WTC11 (cell line): ENCODE measurements at places on chromosomes 5 and 9.
A peak's percentile ranks its signal among the peaks of the same experiment; 100 is the strongest.

DNA sequence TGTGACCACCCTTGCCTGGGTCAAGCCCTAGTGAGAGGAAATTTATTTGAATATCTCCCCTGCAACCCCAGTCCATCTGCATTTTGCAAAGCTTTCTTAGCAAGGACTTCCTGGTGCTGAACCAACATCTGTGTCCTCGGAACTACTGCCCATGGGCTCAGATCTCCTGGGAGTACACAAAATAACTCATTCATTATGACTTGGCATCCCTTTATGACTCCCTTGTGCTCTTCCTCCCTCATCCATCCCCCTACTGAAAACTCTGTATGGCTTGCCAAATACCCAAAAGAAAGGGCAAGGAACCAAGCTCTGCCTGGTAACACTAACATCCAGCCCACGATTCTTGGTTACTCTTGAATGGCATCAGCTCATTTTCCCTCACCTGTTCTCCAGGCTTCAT lies 368.5 kb downstream of the NTRK2 start:
- DNase-seq, result no peak

- peak; percentile 96 for DNase-seq
Measured at GRCh38 chr5:73201547-73202513, 28.8 kb downstream of the TMEM174 start.

DNA sequence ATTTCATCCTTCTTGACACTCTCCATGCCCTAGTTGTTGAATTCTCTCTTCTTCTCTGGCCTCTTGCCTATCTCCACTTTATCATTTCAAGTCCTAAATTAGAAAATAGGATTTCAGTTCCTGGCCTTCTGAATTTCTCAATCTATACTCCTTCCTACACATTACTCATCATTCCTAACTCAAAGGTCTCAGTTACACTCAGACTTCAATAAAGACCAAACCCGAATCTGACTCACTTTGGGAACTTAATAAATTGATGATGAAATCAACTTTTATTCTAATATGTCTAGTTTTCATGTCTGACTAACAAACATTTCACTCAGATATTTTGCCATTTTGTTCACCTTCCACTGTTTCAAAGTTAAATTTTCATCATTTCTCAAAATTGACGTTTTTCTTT lies 113.6 kb upstream of the TSLP start:
- no peak for DNase-seq

DNA sequence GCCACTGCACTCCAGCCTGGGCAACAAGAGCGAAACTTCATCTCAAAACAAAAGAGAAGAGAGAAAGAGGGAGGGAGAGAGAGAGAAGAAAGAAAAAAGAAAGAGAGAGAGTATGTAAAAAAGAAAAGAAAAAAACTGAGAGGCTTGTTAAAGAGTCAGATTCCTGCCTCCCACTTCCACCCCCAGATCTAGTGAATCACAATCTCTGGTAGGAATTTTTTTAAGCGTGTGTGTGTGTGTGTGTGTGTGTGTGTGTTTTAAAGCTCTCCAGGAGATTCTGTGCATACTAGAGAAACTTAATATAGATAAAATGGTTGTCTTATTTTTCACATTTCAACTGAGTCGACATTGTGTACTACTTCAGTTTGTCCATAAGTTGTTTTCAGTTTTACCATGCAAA lies 32.0 kb downstream of the SAR1B start:
- DNase-seq, result no peak

GRCh38 chr9:78167356-78167755 lies 68.5 kb upstream of the CEP78 start:
- no peak for DNase-seq

DNA sequence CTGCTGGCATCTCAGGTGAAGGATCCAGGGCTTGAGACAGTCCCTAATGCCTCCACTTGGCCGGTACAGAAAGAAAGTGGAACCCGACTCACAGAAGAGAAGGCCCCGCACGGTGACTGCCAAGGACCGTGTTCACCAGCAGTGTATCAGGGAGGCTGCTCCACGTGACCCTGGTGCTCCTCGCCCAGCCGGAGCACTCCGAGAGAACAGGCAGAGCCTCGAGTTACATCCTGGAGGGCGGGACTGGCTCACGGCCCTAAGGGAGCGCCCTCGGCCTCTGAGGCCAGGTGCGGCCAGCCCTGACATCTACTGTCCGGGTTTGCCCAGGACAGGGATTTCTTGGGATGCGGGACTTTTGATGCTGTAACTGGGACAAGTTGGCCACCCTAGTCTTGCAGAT lies 104.0 kb upstream of the SARDH start:
- DNase-seq, result peak; percentile 52

GRCh38 chr5:79872291-79872690 lies 118.8 kb downstream of the MTX3 start:
- no peak for DNase-seq

GRCh38 chr9:96430377-96430776 lies 12.2 kb upstream of the ZNF367 start:
- no peak for DNase-seq

DNA sequence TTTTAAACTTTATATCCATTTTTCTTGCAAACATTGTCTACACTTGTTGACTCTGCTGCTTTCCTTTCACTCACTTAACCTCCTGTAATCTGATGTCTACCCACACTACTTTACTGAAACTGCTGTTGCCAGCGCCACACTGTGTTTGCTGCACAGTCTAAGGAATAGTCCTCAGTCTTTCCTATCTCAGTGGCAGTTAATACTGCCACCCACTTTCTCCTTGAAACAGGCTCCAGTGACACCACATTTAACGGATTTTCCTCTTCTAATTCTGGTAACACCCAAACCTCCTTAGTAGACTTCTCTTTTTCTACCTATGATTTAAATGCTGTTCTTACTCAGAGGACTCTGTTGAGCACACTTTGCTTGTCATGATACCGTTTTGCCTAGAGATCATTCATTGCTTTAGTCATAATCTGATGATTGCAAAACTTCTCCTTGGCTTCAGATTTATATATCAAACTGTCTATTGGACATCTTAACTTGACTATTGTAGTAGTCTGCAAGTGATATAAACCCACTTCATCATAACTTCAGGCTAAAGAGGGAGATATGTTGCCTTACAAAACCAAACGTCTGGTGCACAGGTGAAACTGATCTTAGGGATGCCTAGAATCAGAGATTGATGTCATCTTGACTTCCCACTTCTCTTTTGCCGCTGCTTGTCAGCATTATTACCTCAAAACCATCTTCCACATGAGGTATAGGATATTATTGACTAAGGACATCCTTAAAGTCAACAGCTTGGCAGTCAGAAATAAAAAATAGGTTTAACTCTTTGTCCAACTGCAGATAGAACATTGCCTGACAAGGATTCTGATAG lies 94.1 kb downstream of the CDC42SE2 start:
- DNase-seq, result no peak

GRCh38 chr5:55510523-55510880 lies 24.3 kb downstream of the PLPP1 start:
- no peak for DNase-seq

DNA sequence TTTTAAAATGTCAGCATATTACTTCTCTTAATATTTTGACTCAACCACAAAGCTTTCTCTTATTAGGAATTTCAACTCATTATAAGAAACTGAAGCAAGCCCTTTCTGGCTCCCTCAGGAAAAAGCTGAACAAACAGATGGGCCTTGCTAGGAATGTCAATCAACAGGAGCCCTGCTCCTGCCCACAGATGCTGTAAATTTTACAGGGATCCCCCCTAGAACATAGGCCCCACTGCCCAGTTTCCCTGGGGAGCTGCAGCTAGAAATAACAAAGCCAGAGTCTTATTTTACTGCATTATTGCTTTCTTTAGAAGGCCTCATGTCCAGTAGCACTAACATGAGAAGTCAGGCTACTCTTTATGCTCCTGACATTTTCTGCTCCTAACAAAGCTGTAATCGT lies 103.8 kb downstream of the PCSK1 start:
- no peak for DNase-seq

GRCh38 chr5:134371834-134372340 lies 518 bp downstream of the UBE2B start:
- DNase-seq, result peak; percentile 78

DNA sequence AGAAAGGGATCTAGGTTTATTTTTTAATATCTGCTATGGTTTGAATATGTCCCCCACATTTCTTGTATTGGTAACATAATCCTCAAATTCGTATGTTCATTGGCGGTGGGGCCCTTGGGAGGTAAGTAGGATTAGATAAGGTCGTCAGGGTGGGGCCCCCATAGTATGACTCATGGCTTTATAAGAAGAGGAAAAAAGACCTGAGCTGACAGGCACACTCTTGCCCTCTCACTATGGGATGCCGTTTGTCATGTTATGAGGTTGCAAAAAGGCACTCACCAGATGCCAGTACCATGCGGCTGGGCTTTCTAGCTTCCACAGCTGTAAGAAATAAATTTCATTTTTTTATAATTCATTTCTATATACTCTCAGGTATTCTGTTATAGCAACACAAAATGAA lies 67.3 kb upstream of the SGCD start:
- no peak for DNase-seq

DNA sequence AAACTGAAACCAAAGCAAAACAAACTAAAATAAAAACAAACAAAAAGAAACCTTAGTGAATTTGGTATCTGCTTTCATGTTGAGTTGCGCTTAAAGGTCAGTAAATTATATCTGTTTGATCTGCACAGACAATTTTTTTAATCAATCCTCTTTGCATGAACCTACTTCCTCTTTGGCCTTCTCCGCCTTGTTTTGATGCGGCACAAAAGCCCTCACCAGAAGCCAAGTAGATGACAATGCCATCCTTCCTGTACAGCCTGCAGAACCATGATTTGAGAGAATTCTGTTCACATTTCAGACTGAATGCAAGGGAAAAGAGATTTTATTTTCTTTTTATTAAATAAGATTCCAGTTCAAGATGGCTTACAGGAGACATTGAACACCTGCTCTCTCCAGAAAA lies 473.6 kb upstream of the FTMT start:
- DNase-seq, result no peak

DNA sequence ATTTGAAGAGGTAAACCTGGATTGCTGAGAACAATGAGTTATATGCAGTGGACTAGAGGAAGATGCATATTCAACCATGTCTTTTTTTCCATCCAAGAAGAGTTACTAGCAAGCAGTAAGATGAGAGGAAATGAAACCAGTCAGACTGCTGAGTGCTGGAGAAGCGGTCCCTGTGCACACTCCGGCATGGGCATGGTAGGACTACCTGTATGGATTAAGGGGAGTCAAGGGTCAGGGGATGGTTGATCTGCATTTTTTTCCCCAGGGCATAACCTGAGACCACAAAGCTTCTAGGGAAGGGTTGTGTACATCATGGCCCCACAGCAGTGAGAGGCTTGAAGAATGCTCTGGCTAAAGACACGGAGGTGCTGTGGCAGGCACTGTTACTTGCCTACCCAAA lies 76.6 kb upstream of the ZNF169 start:
- DNase-seq, result no peak

- no peak for DNase-seq
Measured at GRCh38 chr9:90249094-90249493, 393.5 kb downstream of the DIRAS2 start.

DNA sequence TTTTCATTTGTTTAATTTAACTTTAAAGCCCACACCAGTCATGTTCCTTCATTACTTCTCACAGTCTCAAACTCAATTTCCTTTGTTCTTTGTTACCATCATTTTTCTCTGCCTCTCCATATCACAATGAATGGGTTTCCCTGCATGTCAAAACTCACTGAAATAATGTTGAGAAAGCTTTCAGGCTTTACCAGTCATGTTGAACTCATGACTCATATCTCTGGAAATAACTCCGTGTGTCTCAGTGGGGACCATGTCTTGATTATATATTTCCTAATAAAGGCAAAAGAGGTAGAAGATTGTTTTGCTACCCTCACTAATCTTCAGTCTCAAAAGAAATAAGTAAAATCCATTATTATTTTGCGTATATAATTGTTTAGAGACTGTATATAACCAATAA lies 231.2 kb downstream of the CHSY3 start:
- DNase-seq, result no peak

DNA sequence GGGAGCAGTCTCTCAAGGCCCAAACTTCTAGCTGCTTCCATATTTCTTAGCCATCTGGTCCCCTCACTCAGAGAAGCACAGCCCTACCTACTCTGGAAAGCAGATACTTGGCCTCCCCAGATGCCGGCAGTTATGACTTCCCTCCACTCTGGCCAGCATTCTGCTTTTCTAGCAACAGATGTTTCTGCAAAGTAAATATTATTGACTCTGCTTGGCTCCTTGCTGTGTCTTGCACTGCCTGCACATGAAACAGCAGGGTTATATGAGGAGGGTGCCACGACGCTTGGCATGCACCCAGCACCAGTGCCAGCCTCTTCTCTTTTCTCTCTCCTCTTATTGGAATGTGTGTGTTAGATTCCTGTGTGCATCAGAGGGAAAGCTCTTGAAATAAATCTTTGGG lies 99.7 kb downstream of the ARHGAP26 start:
- DNase-seq, result no peak

- no peak for DNase-seq
Measured at GRCh38 chr5:66991746-66992145, 204.9 kb downstream of the CD180 start.

GRCh38 chr9:107309271-107309670 lies 26.2 kb downstream of the RAD23B start:
- no peak for DNase-seq

DNA sequence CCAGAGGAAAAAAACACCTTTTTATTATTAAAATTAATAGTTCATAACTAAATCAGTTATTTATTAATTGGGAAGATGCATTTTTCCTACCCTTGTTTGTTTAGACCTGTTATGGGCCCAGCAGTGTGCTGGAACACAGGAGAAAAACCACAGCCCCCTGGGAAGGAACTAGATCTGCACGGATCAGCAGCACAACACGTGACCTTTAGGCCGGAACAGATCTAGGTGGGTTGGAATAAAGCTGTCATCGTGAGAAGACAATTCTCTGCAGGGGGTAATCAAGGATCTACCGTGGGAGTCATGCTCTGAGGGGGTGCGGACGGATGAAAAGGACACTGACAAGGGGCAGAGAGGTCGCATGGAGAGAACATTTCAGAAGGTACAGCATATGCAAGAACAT lies 95.8 kb upstream of the SPATA31C2 start:
- DNase-seq, result no peak

DNA sequence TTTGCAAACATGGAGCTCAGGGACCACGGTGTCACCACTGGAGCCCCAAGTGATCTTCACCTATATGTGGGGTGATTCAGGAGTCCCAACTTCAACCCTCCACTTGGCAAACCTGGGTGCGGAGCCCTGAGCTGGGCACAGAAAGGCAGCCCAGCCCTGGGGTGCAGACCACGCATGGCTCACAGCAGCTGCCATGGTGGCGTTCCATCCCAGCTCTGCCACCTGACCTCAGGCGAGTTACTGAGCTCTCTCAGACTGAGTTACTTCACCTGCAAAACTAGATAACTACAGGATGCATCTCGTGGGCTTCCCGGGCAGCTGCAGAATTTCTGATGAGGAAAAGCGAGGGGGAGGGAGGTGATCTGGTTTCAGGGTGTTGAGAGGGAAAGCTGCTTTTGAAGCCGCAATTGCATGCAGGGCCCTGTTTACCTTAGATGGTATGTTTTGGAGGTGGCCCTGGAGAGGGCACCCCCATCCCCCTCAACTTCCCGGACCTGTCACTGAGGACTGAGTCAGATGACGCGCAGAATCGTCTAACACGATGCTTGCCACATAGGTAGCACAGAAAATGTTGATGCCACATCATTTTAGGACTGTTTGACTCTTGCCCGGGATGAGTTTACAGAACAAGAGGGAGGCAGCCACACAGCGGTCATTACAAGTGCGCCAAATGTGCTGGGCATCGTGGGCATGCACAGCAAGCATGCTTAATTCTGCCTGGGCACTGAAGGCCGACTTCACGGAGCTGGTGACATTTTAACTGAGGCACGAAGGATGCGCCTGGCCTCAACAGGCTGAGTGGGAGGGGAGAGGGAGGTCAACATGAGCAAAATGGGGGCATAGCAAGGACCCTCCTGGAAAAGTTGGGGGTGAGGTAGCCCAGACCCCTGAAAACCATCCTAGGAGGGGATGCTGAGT lies 154.6 kb downstream of the COL23A1 start:
- DNase-seq, result no peak
